ENCODE measurements at places on chromosomes 16 and 17.

GRCh38 chr16:57604177-57604576 is 24.3 kb upstream of the ADGRG1 start:
- DNase-seq, result no peak

DNA sequence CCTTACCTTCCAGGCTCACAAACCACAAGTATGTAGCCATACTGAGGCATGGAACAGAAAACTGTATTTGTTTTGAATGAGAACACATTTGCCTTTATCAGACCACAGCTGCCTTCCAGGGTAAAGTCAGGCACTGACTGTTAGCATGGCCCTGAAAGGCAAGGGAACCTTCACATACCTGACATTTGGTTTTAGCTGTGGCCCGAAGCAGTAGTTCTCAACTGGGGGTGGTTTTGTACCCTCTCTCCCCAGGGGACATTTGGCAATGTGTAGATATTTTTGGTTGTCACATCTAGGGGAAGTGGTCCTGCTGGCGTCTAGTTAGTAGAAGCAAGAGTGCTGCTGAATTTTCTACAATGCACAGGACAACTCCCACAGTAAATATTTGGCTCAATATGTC is 9.2 kb downstream of the HERPUD1 start:
- DNase-seq, result no peak

GRCh38 chr17:64457156-64457555 is 8.2 kb downstream of the MILR1 start:
- no peak for DNase-seq

- DNase-seq, result no peak
Observed at GRCh38 chr16:57518520-57518919, 17.9 kb downstream of the CCDC102A start.

- no peak for DNase-seq
Observed at GRCh38 chr17:47986520-47986919, 15.6 kb downstream of the CDK5RAP3 start.

DNA sequence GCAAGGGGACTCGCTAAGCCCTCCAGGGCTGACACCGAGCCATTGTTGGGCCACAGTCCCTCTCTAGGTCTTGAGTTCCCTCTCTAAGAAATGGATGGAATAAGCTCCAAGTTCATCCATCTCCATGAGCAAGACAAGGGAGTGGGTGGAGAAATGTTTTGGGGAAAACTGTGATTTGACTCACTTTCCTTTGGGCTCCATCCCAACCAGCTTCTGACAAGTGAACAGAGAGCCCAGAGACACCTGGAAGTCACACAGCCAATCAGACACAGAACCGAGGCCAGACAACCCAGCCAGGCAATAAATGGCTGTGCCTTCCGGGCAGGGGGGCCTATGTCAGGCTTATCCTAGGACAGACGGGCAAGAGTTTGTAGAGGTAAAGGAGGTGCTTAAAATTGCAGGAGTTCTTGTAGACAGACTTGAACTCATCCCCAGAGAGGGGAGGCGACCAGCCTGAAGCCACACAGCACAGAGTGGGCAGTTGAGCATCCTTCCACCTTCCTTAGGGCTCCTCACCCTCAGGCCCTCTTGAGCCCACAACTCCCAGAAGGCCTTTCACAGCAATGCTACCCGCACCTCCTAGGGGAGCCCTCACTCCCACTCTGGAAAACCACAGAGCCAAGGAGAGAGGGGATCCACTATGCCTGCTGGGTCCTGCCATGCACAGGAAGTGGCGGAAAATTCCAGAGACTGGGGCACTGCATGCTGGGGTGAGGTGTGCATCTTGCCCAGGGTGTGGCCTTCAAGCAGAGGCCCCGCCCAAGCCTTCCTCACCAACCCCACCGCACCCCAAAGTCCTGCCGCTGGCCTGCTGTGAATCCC is 9.5 kb upstream of the FAM83G start:
- DNase-seq, result no peak

- peak; percentile 65 for DNase-seq
Observed at GRCh38 chr17:15914400-15915170, 30.3 kb upstream of the ADORA2B start.

GRCh38 chr17:50797135-50797810 is 30.0 kb upstream of the ANKRD40CL start:
- peak; percentile 5 for DNase-seq

DNA sequence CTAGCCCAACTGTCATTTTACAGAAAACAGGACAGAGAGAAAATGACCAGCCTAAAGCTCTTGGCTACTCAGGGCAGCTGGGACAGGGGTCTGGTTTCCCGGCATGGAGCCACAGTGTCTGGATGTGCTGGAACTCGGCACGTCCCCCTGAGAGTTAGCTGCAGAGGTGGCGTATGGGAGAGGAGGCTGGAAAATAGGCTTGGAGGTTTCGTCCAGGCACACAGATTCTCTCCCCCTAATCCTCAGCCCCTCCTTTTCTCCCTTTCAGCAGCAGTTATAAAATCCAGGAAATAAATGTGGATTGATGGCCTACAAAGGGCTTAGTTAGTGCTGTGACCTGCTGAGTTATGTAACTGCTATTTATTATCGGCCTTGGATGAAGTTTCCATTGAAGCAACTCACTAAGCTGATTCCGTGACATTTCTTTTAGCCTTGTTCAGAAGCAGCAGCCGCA is 89.5 kb upstream of the TOB1 start:
- no peak for DNase-seq

Data from 8988T (cell line).